Immature natural killer cell (primary cell): ENCODE measurements at places on chromosomes 12 and 14. TPM values are rescaled to one million over a fixed set of nuclear protein-coding genes. Genes with fewer than 3 reads are reported as not detected.

DNA sequence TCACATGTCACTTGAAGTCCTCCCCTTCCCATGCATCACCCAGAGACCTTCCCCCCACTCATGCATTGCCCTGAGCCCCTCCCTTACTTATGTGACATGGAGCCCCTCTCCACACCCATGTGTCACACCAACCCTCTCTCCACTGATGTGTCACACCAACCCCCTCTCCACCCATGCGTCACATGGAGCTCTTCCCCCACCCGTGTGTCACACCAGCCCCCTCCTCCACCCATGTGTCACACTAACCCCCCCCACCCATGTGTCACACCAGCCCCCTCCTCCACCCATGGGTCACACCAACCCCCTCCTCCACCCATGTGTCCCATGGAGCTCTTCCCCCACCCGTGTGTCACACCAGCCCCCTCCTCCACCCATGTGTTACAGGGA lies 30.4 kb downstream of the RTL1 start:
- DNase-seq, result no peak

Gene KRT6C
- not detected for polyA plus RNA-seq

- DNase-seq, result no peak
Observed at GRCh38 chr14:103492156-103492925, 30.3 kb downstream of the CKB start.

DNA sequence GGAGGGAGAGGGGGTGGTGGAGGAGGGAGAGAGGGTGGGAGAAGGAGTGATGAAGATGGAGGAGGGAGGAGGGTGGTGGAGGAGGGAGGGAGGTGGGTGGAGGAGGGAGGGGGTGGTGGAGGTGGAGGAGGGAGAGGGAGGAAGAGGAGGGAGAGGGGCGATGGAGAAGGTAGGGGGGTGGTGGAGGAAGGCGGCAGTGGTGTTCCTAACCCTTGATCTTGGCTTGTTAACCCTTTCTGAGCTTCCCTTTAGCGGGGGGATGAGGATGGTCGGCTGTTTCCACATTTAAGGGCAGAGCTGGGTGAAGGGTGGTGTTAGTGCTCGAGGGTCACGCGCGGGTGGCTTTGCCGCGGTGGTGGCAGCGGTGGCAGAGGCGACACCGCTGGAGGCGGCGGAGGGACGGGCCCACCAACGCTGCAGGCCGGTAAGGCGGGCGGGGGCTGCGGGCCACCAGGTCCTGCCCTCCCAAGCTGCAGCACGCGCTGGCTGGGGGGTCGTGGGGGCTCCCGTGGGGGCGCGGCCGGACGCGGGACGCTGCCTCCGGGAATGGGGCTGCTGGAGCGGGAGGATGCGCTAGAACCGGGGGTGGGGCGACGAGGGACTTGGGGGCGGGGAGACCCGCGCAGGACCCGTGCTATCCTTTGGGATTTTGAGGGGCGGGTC lies 156.3 kb downstream of the PTPN11 start:
- DNase-seq, result no peak

Gene STXBP6
- not detected for polyA plus RNA-seq

Gene ADAM21
- polyA plus RNA-seq, result not detected

DNA sequence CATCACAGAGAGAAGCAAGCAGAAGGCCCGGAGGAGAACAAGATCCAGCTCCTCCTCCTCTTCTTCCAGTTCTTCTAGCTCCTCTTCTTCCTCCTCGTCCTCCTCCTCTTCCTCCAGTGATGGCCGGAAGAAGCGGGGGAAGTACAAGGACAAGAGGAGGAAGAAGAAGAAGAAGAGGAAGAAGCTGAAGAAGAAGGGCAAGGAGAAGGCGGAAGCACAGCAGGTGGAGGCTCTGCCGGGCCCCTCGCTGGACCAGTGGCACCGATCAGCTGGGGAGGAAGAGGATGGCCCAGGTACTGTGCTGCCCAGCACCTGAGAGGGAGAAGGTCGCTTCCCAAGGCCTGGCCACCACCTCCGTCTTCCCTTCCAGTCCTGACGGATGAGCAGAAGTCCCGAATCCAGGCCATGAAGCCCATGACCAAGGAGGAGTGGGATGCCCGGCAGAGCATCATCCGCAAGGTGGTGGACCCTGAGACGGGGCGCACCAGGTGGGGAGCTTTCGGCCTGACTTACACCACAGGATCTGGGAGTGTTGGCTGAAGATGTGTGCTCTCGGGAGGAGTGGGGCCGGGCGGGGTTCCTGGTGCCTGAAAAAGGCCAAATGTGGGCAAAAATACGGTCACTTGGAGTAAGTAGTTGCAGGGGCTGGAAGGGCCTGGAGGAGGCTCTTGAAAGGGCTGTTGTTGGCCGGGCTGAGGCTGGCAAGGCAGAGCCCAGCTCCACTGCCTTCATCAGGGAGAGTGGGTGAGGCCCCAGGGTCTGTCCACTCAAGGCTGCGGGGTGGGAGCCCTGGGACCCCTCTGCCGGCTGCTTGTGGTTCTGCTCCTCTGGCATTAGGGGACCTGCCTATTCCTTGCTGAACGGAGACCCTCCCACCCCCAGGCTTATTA lies 1.4 kb downstream of the ARL6IP4 start:
- no peak for DNase-seq

Gene FGF23
- not detected for polyA plus RNA-seq

- no peak for DNase-seq
Observed at GRCh38 chr14:58541633-58542022, 96.1 kb upstream of the DACT1 start.
